ENCODE measurements at places on chromosomes 12 and 14.

DNA sequence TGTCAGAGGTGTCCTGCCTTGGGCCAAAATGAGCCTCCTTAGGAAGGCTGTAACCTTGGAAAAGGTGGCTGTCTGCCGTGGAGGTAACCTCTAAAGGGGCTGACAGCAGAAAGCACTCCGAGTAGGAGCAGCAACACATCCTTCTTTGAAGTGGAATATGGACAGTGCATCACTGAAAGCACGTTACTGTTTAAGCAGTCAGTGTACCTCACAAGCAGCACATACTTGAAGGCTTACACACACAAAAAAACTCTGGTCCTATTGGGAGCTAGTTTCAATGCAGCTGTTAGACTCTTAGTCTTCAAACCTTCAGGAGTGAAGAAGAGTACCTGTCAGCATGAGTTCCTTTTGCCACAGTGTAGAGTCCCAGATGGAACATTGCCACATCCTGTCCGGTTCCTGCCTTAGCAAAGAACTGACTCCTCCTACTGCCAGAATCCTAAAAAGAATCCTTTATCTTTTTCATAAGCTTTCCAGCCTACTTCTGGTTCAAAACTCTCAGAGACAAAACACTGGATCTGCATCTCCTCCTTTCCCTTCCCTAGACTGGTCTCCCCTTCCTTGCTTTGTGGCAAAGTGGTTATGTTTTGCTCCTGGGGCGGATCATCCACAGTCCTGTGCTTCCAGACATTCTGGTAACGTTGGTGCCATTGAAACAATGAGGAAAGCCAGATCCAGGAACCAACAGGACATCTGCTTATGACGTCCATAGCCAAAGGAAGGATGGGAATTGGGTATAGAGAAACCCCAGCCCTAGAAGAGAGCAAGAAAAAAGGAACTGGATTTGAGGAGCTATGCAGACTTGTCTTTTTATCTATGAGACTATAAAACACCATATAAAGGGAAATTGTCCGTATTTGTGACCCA, 8.5 kb upstream of the MDM1 start:
- DNase-seq, result no peak

DNA sequence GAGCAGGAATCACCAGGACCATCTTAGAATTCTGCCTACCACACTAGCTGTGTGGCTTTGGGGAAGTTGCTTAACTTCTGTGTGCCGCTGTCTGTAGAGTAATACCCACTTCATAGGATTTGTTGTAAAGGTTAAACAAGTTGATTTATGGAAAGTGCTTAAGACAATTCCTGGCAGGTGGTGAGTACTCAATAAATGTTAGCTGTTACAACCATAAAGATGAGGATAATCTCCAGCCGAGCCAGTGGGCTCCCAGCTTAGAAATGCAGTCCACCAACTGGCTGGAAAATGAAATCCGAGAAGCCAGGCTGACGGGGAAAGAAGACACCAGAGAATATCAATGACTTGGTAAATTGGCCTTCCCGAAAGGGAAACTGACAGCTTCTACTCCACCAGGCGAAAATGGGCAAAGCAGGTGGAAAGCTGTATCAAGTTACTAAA, 173.5 kb downstream of the CHST11 start:
- no peak for DNase-seq

GRCh38 chr12:92234533-92234932, 88.9 kb upstream of the BTG1 start:
- peak; percentile 24 for DNase-seq

DNA sequence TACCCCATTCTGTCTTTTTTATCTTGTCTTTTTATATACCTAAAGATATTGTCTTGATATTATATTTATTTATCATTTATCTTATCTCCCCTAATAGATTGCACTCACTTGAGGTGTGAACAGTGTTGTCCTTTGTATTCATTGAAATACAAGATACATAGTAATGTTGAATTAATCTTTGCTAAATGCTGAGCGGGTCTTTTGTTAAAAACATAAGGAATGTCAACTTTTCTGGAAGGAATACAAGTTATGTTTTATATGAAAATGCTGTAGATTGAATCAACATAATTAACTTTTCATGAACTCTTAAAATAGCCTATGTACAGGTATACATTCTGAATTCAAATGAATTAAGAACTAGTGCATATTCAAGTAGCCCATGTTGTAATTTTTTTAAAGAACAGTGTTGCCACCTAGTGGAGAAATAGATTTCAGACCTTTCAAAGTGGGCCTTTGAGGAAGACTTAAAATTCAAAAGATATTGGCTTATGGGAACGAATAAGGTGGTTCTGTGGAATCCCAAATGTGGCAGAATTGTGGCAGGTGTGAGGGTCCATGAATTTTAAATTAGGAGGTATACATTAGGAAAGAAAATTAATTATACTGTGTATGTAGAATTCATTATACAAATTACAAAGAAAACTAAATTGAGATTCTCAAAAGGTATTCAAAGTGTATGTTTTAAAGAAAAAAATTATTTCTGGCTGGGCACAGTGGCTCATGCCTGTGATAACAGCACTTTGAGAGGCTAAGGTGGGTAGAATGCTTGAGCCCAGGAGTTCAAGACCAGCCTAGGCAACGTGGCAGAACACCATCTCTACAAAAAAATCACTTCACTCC, 19.1 kb downstream of the BBOF1 start:
- no peak for DNase-seq

DNA sequence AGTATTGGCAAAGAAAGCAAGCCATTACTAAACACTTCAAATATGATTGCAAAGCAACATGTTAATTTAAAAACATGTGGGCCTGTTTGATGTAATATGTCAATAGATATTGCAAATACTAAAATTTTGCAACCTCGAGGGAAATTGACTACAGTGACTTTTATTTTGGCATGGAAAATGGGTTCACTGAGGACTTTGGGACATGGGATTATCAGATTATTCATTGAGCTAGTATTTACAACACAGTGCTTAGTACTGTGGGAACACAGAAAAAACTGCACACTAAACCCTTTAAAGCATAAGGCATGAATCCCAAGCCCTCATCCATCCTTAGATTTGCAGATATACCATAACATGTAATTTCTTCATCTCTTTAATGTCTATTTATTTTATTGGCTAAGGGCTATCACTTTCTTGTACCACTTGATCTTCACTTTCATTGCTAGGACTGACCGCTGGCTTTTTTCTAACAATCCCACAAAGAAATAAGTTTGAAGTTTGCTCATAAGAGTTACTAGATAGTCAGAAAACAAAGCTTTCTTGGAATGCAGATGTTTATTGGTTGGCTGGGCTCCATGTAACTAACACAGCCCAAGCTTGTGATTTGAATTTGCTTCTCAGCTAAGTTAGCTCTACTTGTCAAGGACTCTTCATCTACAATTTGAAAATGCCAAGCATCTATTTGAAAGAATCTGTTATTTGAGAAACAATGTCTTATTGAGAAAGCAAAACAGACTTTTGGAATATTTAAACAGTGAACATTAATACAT, 48.7 kb downstream of the PPFIBP1 start:
- no peak for DNase-seq

- DNase-seq, result no peak
Observed at GRCh38 chr12:94587266-94588241, 62.8 kb downstream of the TMCC3 start.

DNA sequence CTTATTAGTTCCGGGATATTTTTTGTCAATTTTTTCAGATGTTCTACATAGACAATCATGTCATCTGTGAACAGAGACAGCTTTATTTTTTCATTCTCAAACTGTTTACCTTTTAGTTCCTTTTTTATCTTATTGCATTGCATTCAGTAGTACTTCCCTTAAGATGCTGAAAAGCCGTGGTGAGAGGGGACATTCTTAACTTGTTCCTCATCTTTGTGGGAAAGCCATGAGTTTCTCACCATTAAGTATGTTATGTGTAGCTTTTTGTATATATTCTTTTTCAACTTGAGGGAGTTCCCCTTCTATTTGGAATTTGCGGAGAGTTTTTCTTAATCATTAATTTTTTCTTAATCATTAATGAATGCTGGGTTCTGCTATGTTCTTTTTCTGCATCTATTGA, 1727.1 kb upstream of the SEL1L start:
- DNase-seq, result no peak

- DNase-seq, result no peak
Observed at GRCh38 chr12:51678086-51678724, 87.2 kb downstream of the SCN8A start.
